ENCODE measurements at places on chromosomes 6 and 20.
A peak's percentile ranks its signal among the peaks of the same experiment; 100 is the strongest.

GRCh38 chr20:41440882-41441281 is 74.3 kb upstream of the EMILIN3 start:
- DNase-seq = peak; percentile 70

- no peak for DNase-seq
These were observed 318.0 kb downstream of the BMP2 start for GRCh38 chr20:7085467-7085866.

- no peak for DNase-seq
These were observed 18.9 kb downstream of the MAN1A1 start for GRCh38 chr6:119330520-119331113.

GRCh38 chr6:130394246-130394645 is 28.4 kb downstream of the TMEM200A start:
- peak; percentile 11 for DNase-seq

GRCh38 chr20:23200914-23201313 is 114.8 kb upstream of the CD93 start:
- peak; percentile 37 for DNase-seq

DNA sequence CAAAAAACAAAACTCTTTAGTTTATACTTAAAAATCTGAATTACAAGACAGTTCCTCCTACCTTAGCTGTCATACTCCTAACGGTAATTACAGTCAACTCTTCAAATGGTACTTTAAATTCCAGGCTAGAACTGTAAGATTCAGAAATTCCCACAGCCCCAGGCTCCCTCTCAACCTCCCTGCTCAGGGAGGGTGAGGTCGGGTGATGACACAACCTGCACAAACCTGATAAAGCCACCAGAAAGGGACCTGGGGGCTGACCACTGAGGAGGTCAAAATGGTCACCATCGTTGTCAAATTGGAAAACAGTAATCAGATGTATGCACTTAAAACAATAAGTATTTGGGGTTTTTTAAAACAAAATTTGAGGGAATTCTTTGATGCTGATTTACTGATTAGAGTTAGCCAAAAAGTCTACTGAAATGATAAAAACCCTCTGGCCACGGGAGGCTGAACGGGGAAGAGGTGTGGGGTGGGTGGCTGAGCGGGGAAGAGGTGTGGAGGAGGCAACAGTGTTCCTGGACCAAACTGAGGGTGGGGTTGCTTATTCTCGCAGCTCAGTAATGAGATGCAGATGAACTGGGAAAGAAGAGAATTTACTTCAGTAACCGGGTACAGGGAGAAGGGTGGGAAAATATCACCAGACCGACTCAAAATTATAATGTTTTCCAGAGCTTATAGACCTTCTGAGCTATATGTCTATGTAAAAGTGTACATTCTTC is 52.4 kb downstream of the SLC22A1 start:
- DNase-seq = no peak

- DNase-seq = no peak
These were observed 19.6 kb upstream of the CCR6 start for GRCh38 chr6:167103041-167103891.

- DNase-seq = no peak
These were observed 447.9 kb upstream of the PLCB4 start for GRCh38 chr20:8621001-8621400.

- no peak for DNase-seq
These were observed 140.1 kb upstream of the SPACA1 start for GRCh38 chr6:87907521-87907920.

DNA sequence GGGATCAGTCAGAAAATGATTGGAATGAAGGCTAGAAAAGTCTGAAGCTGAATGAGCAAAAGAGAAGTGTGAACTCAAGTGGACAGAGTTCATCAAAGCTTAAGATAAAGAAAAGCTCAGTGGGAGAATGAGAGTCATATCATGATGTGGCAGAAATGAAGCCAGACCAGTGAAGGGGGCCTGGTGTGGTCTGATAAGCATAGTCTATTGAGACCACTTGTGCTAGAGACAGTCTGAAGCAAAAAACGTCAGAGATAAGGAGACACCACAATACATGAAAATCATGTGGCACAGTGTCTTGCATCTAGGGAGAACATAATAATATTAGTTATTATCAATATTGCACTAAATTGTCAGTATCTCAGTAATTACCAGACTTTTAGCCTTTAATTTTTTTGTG is 601.5 kb downstream of the UTRN start:
- no peak for DNase-seq

DNA sequence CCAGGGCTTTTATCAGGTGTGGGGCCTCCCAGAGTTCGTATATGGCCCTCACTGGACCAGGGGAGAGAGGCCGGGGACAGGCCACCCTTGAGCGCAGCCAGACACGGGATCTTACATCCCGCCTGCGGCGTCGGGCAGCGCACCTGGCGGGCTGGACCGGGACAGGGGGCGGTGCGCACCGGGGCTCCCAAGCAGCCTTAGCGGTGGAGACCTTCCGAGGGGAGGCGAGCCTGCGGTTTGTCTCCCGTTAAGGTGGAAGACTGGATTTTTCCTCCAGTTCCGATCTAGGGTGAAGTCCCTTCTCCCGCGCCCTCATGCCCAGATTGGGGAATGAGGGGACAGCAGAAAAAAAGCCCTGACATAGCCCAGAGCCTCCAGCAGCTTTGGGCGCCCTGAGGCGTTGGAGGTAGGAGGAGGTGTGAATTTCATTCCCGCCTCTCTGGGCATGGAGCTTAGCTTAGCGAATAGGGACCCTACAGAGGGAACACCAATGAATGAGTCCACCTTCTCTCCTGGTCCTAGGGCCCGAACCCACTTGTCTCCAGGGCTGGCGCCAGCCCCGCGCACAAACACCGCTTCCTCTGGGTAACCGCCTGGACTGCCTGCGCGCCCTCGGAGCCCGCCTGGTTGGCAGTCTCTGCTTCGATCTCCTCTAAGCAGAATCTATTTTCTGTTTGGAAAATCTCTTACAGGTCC is 6.7 kb upstream of the LAMP5 start:
- no peak for DNase-seq

GRCh38 chr6:31865205-31866118 is 2.8 kb upstream of the NEU1 start:
- no peak for DNase-seq

GRCh38 chr6:87848616-87849015 is 146.6 kb upstream of the AKIRIN2 start:
- DNase-seq = no peak

DNA sequence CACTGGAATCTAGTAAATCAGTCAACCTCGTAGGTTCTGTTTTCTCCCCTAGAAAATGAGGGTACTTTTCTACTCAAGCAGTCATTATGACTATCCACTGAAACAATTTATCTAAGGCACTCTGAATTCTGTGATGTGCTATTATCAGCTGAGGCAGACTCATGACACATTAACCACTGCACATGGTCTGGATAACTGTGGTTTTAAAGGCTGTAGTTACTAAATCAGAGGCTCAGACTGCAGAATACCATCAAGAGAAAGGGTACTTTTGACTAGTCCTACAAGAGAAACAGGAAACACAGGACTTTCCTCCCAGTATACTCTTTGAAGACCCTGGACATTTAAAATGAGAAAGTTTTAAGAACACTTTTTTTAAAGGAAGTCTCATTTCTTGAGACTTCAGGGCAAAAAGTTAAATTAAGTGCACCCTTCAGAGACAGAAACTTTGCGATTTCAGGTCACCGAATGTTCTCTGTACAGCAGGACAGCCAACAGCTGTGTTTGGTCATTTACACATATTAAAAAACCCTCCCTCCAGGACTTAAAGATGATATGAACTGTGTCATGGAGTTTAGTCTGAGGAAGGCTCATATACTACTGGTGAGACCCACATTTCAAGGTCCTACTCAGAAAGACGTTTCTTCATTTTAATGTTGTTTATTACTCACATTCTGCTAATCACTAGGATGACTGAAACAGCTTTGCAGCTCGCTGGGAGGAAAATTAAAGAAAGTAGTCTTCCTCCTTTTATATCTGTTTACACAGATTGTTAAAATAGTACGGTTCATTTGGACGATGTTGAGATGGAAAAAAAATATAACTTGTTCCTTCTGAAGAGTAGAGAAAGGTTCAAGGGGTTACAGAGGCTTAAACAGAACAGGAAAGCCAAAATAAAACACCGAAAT is 19.9 kb downstream of the ATXN1 start:
- DNase-seq = no peak

DNA sequence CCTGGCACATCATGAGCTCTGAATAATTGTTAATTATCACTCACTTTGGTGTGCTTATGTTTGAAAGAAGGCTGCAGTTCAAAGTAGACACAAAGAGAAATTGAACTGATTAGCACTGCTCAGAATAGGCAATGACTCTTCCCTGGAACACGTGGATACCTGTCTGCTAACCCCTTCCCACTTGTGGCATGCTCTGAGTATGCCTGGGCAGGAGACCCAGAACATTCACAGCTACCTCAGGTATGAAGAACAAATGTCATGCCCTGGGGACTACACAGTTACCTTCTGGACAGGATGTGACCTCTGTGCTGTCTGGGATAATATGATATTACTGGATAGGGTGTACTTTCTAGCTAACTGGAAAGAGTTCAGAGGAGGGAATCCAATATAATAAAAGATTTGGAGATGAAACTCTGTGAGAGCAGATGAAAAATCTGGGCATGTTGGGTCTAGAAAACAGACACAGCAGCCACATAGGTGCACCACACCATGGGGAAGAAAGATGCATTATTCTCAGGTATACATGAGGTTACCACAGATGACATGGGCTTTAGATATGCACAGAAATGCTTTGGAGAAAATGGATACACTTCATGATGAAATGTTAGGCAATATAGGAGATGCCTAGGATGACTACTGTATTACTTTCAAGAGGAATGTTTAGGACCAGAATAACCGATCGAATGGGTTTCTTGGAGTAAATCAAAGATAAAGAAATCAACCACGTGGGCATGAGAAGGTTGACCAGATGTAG is 324.2 kb upstream of the PREP start:
- DNase-seq = no peak

GRCh38 chr20:38805958-38806854 is 709 bp downstream of the PPP1R16B start:
- peak; percentile 35 for DNase-seq

- DNase-seq = peak; percentile 37
These were observed 572 bp downstream of the DSE start for GRCh38 chr6:116371120-116371917.

DNA sequence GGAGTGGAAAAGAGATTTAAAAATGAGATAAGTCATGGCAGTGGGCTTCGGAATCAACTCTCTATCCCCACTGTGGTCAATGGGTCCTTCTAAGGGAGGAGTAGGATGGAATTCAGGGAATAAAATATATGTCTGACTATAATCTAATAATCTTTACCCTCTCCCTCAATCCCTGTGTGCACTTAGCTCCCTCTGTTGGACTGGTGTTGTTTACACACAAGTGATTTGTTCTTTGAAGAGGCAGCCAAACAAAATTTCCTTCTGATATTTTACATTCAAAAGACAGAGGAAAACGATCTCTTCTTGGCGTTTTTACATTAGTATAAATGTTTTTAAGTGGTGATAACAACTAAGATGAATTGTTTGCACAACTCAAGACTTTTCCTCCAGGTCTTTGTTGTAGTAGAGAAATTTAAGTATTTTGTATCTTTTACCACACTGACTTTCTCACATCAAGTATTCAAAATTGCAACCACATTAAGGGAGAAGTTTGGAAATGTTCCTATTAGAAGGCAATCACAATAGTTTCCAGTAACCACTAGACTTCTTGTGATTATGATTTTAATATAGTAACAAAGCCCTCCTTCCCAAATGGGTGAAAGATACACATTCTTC is 317.8 kb downstream of the CENPW start:
- no peak for DNase-seq

DNA sequence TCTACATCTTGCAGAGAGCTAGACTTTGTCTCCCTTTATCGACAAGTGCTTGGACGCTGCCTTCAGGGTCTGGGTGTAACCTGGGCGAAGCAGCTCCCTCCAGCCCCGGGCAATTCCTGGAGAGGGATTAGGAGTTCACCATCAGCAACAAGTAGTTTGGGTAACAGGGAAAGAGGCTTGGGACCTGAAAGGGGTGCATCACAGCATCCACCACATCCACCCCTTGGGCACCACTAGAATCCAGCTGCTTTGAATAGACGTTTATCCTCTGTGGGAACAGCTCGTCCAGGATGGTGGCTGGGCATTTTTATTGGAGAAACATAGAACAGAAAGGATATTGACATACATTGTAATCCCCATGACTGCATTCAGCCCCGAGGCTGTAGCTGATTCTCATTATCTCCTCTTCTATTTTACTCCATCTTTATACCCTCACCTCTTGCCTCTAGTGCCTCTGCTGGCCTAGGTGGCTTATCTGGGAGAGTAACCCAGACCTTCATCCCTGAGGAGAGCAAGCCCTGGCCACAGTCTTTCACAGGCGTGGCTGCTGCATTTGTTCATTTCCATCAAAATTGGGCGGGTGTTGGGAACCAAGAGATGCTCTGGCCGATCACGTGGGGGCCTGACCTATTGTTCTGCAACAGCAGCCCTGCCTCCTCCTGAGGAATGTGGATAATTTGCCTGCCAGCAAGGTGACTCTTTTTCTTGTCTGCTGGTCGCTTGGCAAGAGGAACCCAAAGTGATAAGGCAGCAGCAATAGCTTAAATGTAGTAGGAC is 109.2 kb upstream of the RALGAPA2 start:
- no peak for DNase-seq

GRCh38 chr6:72533606-72534005 is 88.3 kb upstream of the KCNQ5 start:
- DNase-seq = no peak

DNA sequence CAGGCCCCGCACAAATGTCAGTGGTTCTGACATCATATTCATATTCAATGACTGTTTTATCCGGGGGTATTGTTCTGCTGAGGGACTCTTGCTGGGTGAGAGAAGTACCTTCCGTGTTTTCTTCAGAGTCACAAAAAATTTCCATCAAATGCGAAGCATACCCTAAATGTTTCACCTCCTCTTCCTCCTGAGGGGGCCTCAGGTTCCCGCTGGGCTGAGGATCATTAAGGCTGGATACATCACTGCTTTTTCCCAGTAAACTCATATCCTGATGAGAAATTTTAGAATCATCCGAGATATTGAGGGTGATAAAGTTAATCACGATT is 42.8 kb downstream of the IL20RA start:
- DNase-seq = no peak

DNA sequence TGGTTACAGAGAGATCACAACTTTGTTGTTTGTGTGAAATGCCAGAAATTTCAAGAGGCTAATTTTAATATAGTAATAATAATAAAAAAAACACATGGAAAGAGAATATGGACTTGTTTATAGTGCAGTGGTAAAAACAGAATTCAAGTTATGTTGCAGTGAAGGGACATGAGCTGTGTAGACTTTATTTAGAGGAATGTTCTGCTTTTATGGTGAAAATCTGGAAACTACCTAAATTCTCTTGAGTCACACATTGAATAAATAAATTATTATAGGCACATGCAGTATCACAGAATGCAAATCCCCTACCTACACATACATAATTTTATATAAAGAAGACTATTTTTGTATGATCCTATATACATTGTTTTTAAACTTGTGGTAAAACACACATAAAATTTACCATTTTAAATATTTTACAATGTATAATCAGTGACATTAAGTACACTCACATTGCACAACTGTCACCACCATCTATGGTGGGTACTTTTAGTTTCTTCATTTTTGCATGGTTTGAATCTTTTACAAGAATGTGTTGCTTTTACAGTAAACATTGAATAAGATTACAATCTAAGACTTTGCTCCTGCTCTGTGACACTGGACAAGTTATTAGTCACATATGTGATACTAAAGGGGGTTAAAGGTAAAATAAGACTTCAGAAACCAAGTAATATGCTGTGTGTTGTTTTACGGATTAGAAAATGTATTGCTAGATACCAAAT is 107.4 kb downstream of the B3GAT2 start:
- DNase-seq = no peak

GRCh38 chr6:129648819-129649491 is 61.0 kb downstream of the ARHGAP18 start:
- DNase-seq = no peak
